Hematopoietic multipotent progenitor cell treated with erythropoietin and hydrocortisone succinate and interleukin-3 and kit ligand, for 4 days (in vitro differentiated cells): ENCODE measurements at places on chromosomes 16 and 17.

- DNase-seq: no peak
These were observed 143.9 kb upstream of the HS3ST2 start for GRCh38 chr16:22670044-22670536.

- DNase-seq: no peak
These were observed 25.5 kb upstream of the PMP22 start for GRCh38 chr17:15290605-15291004.

GRCh38 chr16:24863582-24864437 lies 18.0 kb downstream of the SLC5A11 start:
- no peak for DNase-seq

- DNase-seq: no peak
These were observed 210.8 kb downstream of the NTN1 start for GRCh38 chr17:9232155-9232475.

- no peak for DNase-seq
These were observed 13.6 kb downstream of the PLK1 start for GRCh38 chr16:23692190-23692837.

DNA sequence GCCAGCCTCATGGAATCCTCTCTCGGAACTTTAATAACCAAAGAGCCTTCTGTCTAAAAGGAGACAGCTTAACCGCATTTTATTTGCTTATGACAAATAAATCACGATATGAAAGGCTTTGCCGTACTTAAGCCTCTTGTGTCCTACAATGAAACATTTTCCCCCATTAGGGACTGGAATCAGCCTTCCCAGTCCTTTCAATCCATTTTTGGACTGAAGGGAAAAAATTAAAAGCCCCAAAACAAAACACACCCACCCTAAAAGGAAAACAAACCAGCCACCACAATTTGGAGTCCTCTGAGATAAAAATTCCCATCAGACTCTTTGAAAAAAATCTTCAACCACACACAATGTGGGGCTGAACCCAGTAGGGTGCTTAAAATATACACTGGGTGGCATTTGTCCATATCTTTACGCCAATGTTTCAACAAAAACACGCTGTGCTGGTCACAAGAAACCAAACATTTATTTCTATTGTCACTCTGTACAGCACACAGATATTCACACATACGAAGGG lies 3.0 kb downstream of the HOXB4 start:
- DNase-seq: no peak

DNA sequence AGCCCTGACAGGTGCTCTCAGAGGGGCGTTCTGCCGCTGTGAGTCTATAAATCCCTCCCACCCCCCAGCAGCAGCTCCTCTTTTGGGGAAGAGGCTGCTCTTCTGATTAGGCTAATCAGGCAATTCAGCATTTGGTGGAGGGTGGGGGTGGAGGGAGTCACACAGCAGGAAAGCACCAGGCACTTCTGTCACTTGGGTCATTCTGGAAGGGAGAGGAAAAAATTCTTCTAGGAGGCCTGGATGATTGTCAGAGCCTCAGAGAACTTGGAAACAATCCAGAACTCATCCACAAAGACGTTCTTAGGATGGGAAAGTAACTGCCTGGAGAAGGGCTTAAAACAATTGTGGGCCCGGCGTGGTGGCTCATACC lies 7.3 kb upstream of the SSTR2 start:
- DNase-seq: peak; percentile 58

DNA sequence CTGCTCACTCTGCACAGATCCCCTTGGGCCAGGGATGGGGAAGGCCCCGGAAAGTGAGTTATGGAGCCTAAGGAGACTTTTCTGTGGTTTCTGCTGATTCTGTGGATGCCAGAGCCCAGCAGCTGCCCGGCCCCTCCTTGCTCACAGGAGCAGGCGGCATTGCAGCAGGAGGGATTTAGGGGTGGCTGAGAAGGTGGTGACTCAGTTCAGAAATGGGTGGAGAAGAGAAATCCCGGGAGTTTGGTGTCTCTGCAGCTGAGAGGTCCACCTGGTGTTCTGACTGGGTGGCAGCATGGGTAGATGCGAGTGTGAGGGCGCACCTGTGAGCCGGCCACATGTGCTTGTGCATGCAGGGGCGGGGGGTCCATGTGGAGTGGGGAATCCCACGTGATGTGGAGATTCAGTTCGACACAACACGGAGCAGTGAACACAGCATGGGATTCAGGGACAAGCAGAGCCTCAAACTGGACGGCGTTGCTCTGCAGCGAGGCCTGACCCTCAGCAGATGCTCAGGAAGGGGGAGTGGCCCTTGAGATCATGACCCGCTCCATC lies 16.0 kb upstream of the SPPL2C start:
- DNase-seq: no peak

GRCh38 chr16:3530371-3530914 lies 29.6 kb downstream of the CLUAP1 start:
- no peak for DNase-seq

GRCh38 chr17:81794509-81794908 lies 9.4 kb upstream of the GCGR start:
- DNase-seq: peak; percentile 43

DNA sequence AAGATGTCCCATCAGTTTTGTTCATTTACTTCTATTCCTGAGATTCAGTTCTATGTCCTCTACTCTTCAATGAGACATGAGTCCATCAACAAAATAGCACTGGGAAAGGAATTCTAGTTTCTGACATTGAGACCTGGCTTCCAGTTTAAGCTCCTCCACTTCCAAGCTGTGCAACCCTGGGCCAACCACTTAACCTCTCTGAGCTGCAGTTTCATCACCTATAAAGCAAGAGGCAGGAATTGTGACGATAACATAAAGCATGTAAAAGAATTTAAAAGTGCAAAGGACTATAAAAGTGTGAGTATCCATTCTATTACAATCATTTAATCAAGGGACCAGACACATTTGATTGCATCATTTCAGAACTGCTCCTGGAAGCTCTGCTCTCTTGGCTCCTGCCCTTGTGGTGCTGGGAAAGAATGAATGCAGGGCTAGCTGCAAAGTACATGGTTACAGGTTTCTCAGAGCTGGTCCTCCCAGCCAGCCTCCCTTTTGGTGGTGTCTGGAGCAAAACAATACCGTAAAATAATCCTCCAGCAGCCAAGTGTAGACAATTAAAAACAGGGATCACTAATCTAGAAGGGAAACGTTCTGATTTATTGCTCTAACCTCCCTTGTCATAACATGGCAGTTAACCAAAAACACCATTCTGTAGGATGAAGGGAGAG lies 113.9 kb downstream of the VPS53 start:
- DNase-seq: no peak

GRCh38 chr16:16143038-16143763 lies 80.1 kb downstream of the ABCC6 start:
- peak; percentile 88 for DNase-seq

DNA sequence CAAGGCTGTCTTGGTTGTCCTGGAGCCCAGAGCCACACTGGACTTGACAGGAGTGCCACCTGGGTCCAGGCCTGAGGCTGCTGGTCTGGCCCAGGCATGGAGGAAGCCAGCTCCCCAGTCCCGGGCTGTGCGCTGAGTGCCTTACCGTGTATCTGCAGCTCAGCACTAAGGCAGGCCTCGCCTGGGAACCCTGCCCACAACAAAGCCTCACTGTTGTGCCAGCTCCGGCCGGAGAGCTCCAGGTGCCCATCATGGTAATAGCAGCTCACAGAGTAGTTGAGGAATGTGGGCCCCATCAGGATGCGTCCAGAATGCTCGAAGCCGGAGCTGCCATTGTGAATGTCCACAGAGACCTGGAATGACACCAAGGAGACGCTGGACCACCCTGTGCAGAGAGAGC lies 72.2 kb downstream of the RMI2 start:
- DNase-seq: no peak

- no peak for DNase-seq
These were observed 55.4 kb downstream of the TENT4B start for GRCh38 chr16:50208460-50208931.

DNA sequence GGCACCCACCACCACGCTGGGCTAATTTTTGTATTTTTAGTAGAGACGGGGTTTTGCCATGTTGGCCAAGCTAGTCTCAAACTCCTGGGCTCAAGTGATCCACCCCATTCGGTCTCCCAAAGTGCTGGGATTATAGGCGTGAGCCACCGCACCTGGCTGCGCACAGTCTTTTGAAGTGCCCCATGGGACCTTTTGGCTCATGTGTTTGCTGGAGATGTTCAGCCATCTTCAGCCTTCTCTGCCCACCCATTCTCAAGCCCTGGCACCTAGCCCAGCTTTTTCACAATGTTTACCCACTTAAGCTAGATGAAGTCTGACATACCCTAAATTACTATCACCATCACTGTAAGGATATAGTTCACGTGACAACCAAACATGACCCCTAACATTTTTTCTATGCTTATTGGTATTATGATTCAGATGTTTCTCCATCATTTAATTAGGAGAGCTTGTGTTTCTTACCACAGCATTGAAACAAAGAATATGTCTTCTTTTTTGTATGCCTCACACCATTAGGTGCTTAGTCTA lies 32.3 kb downstream of the PECAM1 start:
- no peak for DNase-seq

GRCh38 chr17:81641825-81642489 lies 5.0 kb downstream of the TSPAN10 start:
- DNase-seq: no peak

DNA sequence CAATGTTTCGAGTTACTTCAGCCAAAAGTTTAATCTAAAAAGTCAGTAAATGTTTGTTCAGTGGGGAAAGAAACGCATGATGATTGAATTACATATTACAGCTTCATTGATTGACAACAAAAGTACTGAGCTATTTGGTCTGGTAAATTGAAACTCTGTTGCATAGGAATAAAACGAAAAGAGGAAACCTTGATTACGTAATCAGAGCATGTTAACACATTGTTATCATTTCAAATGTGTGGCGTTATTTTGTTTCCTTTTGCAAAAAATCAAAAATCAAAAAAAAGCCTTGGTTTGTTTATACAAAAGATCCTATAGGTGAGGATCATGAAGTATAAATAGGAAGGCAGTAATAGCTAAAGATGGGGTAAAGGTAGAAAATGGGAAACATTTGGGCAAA lies 19.5 kb upstream of the CA10 start:
- peak; percentile 4 for DNase-seq

DNA sequence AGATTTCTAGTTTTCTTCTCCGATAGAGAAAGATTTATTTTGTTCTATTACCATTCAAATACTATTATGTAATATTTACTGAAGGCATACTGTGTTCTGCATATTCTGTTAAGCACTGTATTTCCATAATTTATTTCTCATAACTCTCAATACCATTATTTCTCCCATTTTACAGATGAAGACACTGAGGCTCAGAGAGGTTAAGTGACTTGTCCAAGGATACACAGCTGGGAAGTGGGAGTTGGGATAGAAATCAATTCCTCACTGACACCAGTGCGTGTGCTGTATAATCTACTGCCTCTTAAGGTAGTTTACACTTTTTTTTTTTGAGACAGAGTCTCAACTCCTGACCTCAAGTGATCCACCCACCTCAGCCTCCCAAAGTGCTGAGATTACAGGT lies 7.4 kb downstream of the NLRC3 start:
- no peak for DNase-seq

GRCh38 chr17:43578699-43579565 lies 32.8 kb upstream of the ETV4 start:
- no peak for DNase-seq

GRCh38 chr17:7842380-7843256 lies 8.6 kb downstream of the KDM6B start:
- DNase-seq: peak; percentile 76

DNA sequence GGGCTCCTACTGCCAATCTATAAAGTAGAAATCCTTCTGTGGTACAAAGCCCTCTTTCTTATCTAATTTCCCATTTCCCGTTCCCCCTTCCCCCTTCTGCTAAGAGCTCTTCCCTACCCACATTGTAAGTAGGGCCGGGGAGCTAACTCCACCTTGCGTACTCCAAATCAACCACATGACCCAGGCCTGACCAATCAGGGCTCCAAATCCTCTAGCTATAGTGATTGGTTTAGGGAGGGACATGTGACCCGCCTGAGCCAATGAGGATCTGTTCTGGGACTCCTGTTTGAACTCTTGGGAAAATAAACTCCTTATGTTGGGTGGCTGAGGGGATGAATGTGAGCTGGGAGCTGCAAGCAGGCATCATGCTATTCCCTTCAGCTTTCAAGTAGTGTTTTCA lies 40.9 kb upstream of the MEOX1 start:
- peak; percentile 54 for DNase-seq

DNA sequence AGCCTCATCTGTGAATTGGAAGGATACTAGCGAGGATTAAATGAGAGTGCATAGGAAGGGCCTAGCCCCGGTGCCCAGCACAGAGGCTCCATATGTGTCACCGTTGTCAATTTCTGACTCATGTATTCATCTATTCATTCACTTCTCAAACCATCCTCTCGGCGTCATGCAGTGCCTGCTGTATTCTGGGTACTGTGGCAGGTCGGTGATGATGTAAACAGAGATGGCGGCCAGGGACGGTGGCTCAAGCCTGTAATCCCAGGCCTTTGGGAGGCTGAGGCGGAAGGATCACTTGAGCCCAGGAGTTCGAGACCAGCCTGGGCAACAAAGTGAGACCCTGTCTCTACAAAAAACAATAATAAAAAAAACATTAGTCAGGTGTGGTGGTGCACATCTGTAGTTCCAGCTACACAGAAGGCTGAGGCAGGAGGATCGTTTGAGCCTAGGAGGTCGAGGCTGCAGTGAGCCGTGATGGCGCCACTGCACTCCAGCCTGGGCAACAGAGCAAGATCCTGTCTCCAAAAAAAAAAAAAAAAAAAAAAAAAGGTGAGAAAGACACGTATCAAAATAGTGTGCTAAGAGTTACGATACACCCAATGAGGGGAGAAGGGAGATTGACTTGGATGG lies 4.3 kb upstream of the PPP1R1B start:
- no peak for DNase-seq

GRCh38 chr16:53304334-53304733 lies 129.9 kb upstream of the RBL2 start:
- no peak for DNase-seq

GRCh38 chr17:74379495-74380085 lies 12.3 kb downstream of the GPR142 start:
- DNase-seq: peak; percentile 93

DNA sequence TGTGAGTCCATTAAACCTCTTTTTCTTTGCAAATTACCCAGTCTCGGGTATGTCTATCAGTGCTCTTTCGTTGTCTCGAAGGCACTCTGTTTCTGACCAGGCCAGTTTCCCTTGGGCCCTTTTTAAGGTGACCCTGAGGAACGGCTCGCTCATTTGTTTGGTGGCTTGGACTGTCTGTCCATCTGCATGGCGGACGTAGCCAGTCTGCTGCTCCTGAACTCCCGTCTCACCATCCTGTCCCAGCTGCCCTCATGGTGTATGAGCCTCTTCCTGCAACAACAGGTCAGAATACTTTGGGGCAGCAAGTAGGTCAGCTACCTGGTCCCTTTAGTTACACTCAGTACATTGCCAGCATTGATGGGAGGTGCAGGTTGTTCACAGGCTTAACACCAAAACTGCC lies 19.0 kb downstream of the DRC7 start:
- no peak for DNase-seq

GRCh38 chr16:48194828-48195556 lies 39.2 kb upstream of the ABCC12 start:
- DNase-seq: no peak

DNA sequence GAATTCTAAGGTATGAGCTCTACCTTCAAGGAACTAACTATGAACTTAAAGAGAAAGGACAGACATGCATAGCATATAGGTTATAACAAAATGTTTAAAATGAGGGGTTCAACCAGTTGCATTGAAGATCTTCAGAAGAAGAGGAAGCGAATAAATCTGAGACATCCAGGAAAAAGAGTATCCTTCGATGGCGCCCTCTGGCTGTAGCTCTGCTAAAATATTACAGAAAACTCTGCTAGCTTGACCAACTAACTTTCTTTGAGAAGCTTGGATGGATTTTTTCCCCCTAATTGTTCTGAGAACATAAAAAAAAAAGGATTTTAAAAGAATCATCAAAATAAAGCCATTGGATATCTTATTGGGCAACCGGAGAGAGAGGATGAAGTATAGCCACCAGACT lies 659.9 kb upstream of the SOX9 start:
- peak; percentile 31 for DNase-seq

- DNase-seq: peak; percentile 89
These were observed 29.7 kb downstream of the DUSP14 start for GRCh38 chr17:37519251-37519985.
